ENCODE measurements at places on chromosomes 3 and 15.

- DNase-seq, result peak; percentile 99
Observed at GRCh38 chr3:98901392-98902350, at the start of gene DCBLD2. Gene DCBLD2, minus strand, starts transcription at chr3:98901695. Its CDS starts 369 bp downstream, at chr3:98901326.

DNA sequence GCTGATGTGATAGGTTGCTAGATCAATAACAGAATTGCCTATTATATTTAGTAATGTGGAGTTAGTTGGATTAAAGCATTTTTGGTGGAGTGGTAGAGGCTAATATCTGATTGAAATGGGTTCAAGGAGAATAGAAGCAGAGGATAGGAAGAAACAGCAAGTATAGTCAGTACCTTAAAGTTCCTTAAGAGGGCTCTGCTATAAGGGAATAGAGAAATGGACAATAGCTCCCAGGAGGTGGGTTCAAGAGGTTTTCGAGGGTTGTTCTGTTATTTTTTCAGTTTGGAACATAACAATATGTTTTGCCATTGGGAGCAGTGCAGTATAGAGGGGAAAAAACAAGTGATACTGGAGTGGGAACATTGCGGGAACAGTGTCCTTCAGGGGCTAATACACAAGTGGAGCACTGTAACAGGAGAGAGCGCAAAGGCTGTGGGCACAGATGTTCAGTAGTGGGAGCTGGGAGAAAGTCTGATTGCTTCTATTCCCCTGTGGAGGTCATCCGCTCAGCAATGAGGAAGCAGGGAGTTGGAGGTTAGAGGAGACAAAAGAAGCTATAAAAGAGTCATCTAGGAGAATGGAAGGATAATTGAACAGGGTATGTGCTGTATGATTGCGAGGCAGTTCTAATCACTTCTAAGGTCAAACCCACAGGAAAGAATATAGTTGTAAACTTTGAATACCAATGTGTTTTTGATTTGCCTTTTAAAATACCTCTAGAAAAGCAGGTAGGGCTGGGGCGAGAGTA lies 3.3 kb downstream of the MRPS11 start:
- no peak for DNase-seq

GRCh38 chr3:104510131-104510849 lies 856.4 kb upstream of the ALCAM start:
- no peak for DNase-seq

- peak; percentile 88 for DNase-seq
Observed at GRCh38 chr3:54870423-54870822, 57.4 kb downstream of the LRTM1 start.

DNA sequence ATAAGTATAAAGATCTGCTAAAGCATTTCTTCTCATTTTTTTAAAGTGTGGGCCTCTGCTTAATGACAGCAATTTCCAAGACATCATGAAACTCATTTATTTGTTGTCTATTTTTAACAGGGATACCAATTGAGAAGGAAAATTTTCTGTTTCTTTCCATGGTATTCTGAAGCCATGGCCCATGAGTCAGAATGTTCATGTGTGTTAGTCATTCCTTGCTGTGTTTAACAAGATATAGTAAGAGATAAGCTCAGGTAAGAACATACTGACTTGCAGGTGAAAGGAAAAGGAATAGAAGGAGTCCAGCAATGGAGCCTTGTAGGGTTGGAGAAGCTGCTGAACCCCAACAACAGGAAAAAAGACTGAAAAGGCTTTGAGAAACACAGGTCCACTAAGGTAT lies 17.0 kb upstream of the ARID3B start:
- peak; percentile 39 for DNase-seq

GRCh38 chr15:75114327-75114726 lies 87.4 kb upstream of the C15orf39 start:
- DNase-seq, result no peak

GRCh38 chr3:18445401-18446148 lies 20.4 kb upstream of the SATB1 start:
- no peak for DNase-seq
